ENCODE measurements at places on chromosomes 13 and 19.

GRCh38 chr19:18415178-18415867 lies 3.9 kb upstream of the SSBP4 start:
- no peak for DNase-seq

GRCh38 chr13:92727118-92727517 lies 499.5 kb upstream of the GPC6 start:
- DNase-seq, result no peak

DNA sequence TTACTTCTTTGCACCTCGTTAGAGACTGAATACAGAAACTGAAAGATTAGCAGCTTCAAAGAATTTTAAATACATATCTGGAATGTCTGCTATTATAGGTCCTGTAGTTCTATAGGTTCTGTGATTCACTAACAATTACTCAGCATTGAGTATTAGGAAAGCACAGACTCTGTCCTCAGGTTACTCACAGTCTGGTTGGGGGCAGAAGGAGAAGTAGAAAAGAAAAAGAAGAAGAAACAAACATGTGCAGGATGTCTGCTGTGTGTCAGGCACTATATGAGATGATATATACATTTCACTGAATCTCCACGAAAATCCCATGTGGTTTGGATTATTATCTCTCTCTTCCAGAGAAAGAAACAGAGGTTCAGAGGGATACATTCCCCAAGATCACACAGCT lies 40.1 kb downstream of the SERTM1 start:
- DNase-seq, result no peak

DNA sequence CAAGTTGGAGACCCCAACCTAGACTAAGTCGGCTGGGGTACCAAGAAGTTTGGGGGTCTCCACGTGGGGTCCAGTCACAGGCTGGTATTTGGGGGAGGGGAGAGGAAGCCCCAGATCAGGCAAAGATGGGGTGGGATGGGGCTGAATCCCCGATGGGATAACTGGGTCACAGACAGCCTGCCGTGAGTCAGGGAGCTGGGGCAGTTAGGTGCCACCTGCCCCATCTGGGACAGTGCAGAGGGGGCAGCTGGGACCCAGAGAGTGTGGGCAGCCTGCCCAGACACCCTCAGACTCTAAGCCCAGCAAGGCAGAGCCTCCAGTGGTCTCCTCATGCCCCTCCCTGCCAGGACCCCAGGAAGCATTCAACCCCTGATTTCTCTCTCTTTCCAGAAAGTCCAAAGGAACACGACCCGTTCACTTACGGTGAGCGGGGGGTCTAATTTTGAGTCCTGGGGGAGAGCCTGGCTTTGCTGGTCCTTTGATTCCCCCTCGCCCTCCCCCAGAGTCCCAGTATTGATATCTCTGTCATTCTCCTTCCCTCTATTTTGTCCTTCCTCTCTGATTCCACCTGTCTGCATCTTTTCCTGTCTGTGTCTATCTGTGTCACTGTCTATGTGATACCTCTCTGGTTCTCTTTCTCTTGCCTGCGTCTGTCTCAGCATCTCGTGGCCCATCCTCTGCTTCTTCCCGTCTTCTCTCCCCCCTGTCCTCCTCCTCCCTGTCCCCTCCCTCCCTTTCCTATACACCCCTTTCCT lies 1.8 kb downstream of the FXYD1 start:
- DNase-seq, result no peak

DNA sequence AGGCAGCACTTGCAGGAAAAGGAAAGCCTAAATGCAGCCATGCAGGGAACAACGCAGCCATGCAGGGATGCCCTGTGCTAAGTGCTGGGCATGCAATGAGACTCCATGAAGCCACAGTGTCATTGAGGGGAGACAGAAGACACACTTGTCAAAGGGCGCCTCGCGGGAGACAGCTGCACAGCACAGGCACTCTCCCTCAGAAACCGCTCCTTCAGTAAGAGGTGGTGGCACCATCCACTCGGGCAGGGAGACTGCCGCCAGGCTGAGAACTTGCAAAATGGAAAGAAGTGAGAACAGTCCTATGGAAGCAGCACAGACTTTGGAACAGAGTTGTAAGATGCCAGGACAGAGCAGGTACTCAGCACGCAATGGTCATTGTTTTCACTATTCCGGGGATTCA lies 51.1 kb downstream of the GGACT start:
- DNase-seq, result no peak

DNA sequence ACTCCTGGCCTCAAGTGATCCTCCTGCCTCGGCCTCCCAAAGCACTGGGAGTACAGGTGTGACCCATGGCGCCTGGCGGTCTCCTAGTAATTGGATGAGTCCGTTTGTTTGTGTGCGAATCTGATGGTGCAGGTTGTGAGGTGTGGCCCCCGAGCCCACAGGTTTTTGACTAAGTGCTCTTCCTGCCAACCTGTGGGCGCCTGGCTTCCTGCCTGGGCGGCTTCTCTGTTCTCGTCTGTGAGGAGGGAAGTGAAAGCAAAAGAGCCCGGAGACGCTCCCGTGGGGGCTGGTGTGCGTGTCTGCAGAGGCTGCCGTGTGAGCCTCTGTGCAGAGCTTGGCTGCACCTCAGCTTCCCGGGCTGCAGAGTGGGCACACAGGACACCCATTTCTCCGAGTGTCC lies 10.0 kb downstream of the ARHGAP45 start:
- peak; percentile 95 for DNase-seq

- no peak for DNase-seq
These were observed 37.0 kb upstream of the FARP1 start for GRCh38 chr13:98105929-98106336.

DNA sequence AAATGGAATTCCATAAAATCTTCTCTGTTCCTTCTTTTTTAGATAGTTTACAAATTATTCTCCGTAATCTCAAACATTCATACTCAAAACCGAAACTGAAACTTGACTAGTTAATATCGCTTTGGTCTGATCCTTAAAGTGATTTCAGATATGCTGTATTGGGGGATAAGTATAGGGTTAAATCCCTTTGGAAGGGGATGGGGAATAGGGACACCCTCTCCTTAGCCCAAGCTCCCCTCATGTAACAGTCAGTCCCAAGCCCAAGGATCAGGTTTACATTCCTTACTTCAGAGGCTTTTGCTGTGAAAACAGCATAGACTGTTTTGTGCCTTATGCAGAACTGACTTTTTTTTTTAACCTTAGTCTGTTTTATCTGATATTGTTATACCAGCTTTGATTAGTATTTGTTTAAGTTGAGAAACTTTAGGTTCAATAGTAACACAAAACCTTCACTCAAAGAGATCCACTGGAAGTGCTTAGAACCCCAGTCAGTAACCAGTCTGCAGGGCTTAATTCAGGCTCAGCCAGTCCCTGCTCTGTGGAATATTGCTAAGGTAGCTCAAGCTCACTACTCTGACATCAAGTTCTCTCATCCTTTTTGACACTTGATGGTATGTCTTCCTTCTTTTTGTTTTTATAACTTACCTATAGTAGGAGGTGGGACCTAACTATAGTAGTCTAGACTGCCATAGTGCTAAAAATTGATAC lies 10.5 kb downstream of the CDADC1 start:
- DNase-seq, result no peak

GRCh38 chr13:80086304-80086721 lies 254.6 kb downstream of the SPRY2 start:
- no peak for DNase-seq
